ENCODE measurements at places on chromosomes 7 and 10.

DNA sequence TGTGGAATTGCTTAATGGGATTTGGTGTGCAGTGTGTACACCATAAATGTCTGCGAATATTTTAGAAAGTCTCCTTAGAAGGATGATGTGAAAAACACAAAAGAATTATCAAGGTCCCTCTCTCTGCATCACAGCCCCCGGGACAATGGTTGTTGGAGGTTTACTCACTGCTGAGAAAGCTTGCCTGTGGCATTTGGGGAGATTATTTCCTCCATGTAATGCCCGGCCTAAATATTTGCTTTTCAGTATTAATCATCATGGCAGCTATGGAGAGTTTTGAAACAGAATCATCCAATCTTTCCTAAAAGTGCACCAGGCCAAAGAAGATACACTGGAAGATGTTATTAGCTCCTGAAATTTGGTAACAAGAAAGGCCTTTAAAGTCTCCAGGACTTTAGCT, 113.8 kb upstream of the ADCY1 start:
- DNase-seq: no peak

- no peak for DNase-seq
Measured at GRCh38 chr10:124307591-124307990, 111.1 kb downstream of the OAT start.

GRCh38 chr10:132984801-132985545, 42.6 kb upstream of the CFAP46 start:
- no peak for DNase-seq

GRCh38 chr7:100983451-100984187, 14.3 kb downstream of the MUC12 start:
- no peak for DNase-seq

DNA sequence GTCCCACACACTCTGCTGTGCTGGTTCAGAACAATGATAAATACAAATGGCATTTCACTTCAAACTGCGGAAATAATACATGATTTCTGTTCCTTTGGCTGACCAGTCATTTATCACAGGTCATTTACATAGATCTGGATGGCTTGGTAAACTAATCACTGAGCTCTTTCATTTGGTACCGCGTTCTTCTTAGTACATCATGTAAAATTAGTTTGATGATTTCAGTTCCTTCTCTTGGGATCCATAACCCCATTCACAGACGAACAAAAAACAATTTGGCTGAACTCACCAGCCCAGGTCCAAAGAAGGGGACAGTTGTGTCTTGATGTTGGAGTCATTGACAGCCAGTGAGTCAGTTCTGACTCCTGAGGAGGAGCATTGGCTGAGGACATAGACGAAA, 689.8 kb downstream of the INHBA start:
- DNase-seq: no peak

- no peak for DNase-seq
Measured at GRCh38 chr10:125694883-125695282, 11.9 kb upstream of the TEX36 start.

GRCh38 chr10:45000138-45000751, 478 bp upstream of the ZNF22 start:
- no peak for DNase-seq

- no peak for DNase-seq
Measured at GRCh38 chr7:157975401-157976372, 611.9 kb downstream of the PTPRN2 start.

DNA sequence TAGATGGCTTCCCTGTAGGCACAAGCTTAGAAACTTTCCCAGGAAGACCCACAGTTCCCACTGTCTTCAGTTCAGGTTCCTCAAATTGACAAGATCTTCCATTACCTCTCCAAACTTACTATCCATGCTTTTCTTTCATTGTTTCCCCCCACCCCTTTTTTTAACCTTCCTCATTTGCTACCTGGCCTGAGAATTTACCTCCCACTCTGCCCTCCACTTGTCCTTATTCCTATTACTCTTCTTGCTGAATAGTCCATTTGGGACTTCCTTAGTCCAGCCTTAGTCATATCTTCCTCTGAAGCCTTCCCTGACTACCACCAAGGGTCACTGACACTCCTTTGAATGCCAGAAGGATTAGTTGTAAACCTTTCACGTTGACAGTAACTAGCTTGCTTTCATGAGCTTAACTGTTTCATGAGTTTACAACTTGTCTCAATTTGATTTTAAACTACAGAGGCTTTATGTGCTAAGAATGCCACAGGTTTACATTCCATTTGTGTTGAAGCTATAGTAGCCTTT, 1.2 kb upstream of the CALU start:
- no peak for DNase-seq

GRCh38 chr7:129225206-129225930, 538 bp downstream of the AHCYL2 start:
- DNase-seq: peak; percentile 51

DNA sequence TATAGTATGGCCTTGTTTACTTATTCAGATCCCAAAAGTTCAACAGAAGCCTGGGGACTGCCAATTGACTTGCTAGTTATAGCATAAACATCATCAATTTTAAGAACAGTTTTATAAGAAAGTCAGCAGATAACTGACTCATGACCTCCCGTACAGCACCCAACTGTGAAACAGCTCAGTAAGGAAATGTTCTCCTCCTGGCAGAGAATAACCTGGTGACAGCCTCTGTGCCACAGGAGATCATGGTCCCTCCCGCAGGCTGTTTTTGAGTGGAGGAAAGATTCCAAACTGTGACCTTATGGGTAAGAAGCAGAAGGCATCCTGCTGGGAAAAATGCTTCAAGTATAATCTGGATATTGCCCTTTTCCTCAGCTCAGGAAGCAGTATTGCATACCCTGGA, 182.5 kb downstream of the SEMA3D start:
- no peak for DNase-seq

GRCh38 chr10:77504196-77504872, 133.3 kb downstream of the KCNMA1 start:
- DNase-seq: no peak
